Fibroblast of upper back skin (primary cell): ENCODE measurements at places on chromosomes 2 and 18.

- peak; percentile 62 for DNase-seq
Observed at GRCh38 chr2:223123855-223124610, 72.0 kb downstream of the KCNE4 start.

GRCh38 chr2:170123593-170123992 lies 54.4 kb upstream of the MYO3B start:
- peak; percentile 12 for DNase-seq

DNA sequence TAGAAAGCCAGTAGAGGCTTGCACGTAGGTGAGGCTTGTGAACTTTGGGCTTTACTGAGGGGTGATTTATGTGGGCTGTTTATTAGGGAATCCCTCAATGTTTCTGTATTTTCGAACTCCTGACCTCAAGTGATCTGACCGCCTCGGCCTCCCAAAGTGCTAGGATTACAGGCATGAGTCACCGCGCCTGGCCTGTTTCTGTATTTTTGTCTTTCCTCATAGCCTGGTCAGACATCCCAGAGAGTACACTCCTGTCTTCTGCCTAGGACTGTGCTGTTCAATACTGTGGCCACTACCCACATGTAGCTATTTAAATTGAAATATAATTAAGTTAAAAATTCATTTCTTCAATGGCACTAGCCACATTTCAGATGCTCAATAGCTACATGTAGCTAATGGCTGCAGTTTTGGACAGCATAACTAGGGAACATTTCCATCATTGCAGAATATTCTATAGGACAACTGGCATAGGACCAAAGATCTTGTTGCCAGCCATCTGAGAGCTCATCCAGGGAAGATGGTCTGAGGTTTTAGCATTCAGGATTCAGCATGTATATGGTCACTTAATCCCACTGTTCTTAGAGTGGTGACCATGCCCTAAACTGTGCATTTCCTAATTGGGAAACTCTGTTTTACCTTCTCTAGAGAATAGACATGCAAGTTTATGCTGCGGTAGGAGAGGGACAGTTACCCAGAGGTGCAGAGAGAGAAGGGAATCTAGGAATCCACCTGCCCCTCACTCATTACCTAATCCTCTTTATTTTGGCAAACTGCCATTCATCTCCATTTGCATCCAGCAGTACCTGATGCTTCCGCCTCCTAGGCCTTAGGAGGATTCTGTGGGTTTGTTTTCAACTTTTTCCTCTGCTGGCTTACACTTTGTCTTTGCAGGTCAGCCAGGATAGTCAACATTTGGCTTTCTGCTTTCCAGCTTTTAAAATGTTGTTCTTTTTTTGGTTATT lies 64.4 kb downstream of the LCLAT1 start:
- no peak for DNase-seq

GRCh38 chr2:239441261-239442078 lies 40.6 kb upstream of the HDAC4 start:
- DNase-seq: no peak

- DNase-seq: no peak
Observed at GRCh38 chr2:68561372-68561771, 82.0 kb upstream of the PROKR1 start.
